ENCODE measurements at places on chromosomes 2 and 18. TPM values are rescaled to one million over a fixed set of nuclear protein-coding genes. Genes with fewer than 3 reads are reported as not detected.

GAD1 gene
- 3.0 TPM for total RNA-seq

CAPN13 gene
- not detected for total RNA-seq

CHRNG gene
- total RNA-seq = not detected

DNA sequence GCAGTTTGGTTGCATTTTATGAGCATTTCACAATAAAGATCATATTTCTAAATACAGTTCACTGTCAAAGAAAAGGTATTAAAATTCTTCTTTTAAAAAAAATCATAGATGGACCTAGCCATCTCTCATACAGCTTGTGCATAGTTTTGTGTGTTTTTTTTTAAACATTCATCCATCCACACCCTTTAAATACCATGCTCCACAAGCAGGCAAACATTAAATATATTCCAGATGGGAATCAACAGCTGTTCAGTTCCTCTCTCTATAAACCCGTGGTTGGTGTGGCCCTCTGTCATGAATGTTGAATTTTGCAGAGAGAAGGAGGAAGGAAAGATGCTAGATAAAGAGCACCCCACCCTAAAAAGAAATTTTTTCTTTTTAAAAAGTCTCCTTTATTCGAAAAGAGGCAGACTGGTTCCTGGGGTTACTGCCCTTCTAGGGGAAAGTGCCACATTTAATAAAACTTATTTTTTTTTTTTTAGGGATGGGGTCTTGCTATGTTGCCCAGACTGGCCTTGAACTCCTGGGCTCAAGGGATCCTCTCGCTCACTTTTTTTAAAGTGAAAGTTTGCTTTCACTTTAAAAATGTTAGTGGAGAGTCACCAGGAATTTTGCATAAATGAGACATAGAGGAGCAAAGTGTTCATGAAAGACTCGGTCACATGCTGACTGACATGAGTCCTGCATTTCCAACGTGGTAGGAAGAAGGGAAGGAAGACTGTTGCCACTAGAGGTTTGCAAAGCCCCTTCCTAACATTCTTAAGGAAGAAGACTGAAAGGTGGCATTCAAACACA, 73.9 kb upstream of the LMAN1 start:
- no peak for DNase-seq

DNA sequence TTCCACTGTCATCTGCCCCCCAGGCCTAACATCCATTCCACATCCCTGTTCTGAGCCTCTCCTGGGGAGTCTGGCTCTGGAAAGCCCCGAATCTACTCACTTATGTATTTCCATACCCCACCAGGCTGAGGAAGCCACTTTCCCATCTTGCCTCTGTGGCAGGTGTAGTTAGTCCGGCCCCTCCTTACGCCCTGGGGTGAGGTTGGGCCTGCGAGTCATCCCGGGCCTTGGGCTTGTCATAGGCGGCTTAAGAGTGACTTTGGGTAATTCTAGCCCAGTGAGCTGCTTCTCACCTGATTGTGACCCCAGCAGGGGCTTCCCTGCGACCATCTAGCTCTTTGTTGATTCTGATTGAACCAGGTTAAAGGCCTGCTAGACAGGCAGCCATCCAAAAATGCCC, 21.1 kb downstream of the PCARE start:
- peak; percentile 26 for DNase-seq

DNA sequence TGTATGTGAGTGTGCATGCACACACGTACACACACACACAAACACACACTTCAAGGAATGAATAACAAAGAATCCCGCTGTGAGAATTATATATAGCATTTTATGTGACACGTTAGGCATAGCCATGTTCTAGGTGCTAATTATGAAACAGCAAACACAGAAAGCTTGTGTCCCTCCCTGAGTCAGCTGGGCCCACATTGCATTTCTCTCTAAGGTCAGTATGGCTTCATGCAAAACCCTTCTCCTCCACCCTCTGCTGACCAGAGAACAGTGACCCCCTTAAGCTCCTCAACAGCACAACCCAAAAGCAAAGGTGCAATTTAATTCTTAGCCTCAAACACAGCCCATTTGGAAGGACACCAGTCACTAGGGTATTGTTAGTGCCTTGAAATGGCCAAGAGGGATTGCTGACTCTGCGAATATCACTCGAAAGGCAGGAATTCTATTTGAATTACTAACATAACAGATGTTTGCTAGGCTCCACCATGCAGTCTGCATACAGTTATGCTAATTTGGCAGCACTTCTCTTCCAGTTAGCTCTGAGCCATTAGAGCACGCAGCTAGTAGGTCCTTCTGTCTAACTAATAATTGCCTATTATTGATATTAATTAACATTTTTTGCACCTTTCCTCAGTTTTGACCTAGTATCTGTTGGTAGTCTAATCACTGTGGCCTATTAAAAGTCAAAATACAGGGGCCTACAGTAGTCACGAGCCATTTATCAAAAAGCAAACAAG, 149.0 kb downstream of the LNPK start:
- DNase-seq = no peak

CFAP210 gene
- not detected for total RNA-seq

DNA sequence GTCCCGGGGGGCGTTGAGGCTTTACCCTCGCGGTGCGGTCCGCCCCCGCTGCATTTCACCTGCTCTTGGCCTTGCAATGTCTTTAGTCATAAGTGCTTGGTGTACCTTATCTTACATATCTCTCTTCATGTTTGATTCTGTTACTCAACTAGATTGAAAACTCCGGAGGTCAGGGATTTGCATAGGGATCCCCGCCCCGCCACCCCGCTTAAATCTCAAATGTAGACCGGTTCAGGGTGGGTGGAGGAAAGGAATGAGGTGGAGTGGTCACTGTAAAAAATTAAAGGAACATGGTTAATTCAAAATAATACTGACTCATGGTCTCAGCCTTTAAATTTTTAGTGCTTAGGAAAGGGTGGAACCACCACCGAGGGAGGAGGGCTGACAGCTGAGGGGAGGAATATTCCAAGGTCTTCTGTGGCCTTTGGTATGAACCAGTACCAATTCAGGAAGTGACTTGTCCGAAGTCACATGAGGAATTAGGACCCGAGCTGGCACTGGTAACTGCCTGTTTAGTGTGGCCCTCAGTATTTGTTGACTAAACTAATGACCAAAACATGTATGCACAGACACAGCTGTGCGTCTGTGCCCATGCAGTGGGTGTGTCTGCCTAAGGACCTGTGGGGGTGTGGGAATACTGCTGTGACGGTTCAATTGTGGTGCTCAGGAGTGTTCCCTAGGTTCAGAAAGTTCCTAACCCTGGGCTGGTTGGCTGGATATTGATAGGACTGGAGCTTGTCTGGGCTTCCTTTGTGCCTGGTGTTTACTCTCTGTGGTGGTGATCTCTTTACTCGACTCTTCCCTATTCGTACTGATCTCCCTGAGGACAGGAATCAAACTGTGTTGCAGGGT, 1.0 kb downstream of the PLEKHB2 start:
- DNase-seq = peak; percentile 69

DNA sequence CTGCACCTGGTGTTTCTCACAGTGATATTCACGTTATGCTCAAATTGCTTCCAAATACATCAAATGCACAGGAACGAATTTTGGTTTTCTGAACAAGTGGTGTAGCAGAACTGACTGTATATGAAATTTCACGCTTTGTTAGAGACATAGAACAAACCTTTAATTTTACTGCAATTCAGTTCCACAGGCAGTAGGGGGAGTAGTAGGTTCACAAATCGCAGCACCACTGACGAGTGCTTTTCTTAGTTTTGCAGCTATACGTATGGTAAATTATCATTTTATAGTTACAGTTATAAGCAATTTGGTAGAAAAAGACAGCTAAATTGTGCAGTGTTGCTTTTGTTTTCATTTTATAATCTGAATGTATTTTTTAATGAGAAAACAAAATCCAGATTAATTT, 113.3 kb downstream of the KIAA1328 start:
- DNase-seq = peak; percentile 3

DGKD gene
- total RNA-seq = 16.5 TPM

CROCC2 gene
- total RNA-seq = not detected
